GM12865 (cell line): ENCODE measurements at places on chromosomes 11 and 22.

- no peak for DNase-seq
Measured at GRCh38 chr22:35864545-35865165, 147.0 kb downstream of the APOL5 start.

DNA sequence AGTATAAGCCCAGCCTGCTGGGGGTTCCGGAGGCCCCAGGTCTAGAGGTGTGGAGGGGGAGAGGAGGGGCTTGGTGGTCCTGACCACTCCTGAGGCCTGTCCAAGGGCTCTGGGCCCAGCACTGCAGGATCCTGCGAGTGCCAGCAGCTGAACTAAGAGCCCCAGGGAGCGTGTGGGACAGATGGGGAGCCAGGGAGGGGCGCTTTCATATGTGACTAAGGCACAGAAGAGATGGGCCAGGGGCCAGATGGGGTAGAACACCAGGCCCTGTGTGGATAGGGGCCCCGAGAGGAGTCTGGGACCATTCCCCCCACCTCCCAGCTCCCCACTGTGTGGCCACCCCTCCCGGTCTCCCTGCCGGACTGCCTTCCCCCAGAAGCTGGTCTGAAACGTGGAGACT lies 18.4 kb downstream of the MAFF start:
- no peak for DNase-seq

- DNase-seq: no peak
Measured at GRCh38 chr11:75625991-75626888, 42.6 kb downstream of the MAP6 start.

DNA sequence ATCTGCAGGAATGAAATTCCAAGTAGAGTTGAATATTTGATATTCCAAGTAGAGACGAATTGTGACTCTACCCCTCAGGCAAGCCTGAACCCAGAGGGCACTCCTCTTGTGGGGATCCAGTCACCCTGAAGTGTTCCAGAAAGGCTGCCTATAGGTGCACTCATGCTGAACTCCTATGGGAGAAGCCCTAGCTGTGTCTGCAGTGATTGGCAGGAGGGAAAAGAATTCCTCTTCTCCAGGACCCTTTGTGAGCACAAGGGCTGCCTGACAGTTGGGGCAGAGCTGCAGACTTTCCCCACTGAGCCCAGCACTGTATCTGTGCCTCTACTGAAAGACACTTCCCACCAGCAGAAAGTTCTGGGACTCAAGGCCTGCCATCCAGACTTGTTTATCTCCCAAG lies 35.0 kb downstream of the BBOX1 start:
- DNase-seq: no peak

GRCh38 chr11:130390071-130390758 lies 38.2 kb downstream of the ADAMTS8 start:
- no peak for DNase-seq

- DNase-seq: peak; percentile 30
Measured at GRCh38 chr11:118117790-118118601, 31.2 kb upstream of the SMIM35 start.

DNA sequence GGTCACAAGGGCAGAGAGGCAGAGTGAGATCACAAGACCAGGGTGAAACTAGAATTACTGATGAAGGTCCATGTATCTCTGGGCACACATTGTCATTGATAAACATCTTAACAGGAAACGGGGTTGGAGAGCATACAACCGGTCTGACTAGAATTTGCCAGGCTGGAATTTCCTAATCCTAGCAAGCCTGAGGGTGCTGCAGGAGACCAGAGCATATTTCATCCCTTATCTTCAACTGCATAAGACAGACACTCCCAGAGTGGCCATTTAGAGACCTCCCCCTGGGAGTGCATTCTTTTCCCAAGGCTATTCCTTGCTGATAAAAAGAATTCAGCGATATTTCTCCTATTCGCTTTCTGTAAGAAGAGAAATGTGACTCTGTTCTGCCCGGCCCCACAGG lies 84.6 kb upstream of the IZUMO1R start:
- no peak for DNase-seq
